ENCODE measurements at places on chromosomes 16 and 17. TPM values are rescaled to one million over a fixed set of nuclear protein-coding genes. Genes with fewer than 3 reads are reported as not detected.
A peak's percentile ranks its signal among the peaks of the same experiment; 100 is the strongest.

GRCh38 chr17:79126139-79126538, 51.5 kb downstream of the ENGASE start:
- DNase-seq = no peak

DNA sequence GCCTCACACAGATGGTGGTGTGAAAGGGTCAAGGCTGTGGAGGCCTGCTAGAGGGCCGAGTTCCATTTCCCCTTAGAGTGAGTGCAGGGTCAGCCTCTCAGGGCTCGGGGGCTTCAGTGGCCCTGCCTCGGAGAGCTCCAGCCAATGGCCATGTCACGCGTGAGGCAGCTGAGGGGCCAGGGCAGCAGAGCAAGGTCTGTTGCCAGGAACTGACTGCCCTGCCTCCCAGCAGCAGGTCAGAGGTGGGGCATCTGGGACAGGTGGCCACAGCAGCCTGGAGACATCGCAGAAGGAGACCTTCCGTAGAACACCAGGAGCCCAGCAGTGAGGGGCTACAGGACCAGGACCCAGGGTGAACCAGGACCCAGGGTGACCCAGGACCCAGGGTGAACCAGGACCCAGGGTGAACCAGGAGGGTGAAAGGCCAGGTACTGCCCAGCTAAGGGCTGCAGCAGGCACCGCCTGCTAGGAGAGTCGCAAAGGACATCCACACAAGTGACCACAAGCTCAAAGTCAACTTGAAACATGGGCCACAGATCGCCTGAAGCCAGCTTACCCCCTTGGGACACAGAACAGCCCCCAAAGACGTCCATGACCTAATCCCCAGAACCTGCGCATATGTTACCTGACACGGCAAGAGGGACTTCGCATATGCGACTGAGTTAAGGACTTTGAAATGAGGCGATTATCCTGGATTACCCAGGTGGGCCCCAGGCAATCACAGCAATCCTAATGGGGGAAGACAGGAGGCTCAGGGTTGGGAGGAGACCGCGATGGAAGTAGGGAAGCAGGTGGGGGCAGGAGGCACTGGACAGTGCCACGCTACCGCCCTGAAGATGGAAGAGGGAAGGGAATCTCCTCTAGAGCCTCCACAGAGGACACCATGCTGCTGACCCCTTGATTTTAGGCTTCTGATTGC, 4.8 kb upstream of the MEAK7 start:
- no peak for DNase-seq

- DNase-seq = no peak
These were observed 11.5 kb downstream of the PRKCB start for GRCh38 chr16:23847251-23847650.

- peak; percentile 81 for DNase-seq
These were observed 79.9 kb downstream of the GPRC5B start for GRCh38 chr16:19804538-19805323.

GRCh38 chr16:57501492-57501891, 15.2 kb upstream of the DOK4 start:
- no peak for DNase-seq

- no peak for DNase-seq
These were observed 100.2 kb downstream of the CYLD start for GRCh38 chr16:50842013-50842505.

DNA sequence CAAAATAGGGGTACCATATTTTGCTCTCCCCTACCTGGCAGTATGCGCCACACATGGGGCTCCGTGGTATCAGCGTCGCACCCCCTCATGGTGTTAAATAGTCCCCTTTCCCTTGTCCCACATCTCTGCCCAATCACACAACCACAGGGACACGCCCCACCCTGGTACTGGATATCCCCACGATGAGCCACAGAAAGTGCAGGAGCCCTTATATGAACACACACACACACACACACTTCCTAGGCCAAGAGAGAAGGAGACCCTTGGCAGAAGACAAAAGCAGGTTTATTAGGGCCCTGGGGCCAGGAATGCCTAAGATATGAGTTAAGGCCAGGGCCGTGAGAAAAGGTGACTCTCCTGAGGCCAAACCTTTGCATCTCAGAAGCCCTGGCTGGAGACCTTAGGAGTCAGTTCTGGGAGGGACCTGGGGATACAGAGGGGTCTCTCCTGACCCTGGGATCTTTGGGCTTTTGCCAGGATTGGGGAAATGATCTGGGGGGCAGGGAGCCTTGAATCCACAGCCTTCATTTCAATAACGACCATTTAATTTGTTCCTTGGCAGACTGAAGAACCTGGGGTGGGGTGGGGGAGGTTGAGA, 11.6 kb downstream of the COPZ2 start:
- no peak for DNase-seq

- DNase-seq = no peak
These were observed 72.2 kb downstream of the ZNF778 start for GRCh38 chr16:89289428-89290395.

- no peak for DNase-seq
These were observed 162.6 kb upstream of the PLCG2 start for GRCh38 chr16:81616321-81617020.

- DNase-seq = no peak
These were observed 9.4 kb upstream of the CNEP1R1 start for GRCh38 chr16:50015631-50016030.

DNA sequence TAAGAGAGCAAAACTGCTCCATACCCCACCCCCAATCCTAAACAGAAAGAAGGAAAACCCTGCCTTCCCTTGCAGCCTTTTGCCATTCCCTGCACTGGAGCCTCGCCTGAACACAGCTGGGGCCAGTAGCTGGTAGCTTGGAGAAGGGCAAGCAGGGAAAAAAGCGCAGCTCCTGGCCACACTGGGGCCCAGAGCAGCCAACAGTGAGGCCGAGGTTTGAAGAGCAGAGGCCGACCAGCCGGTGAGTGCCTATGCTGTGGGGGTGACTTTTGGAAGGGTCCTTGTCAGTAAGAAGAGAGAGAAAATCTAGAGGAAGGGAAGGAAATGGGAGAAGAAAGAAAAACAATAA, 3.2 kb upstream of the HOXB9 start:
- DNase-seq = no peak

GRCh38 chr16:64865069-64865696, 256.7 kb downstream of the CDH11 start:
- no peak for DNase-seq

KRT14 gene
- total RNA-seq = not detected

MED9 gene
- 11.1 TPM for total RNA-seq

CRISPLD2 gene
- total RNA-seq = 9.9 TPM

FBXL20 gene
- total RNA-seq = 14.0 TPM

Data from glomerular endothelial cell (primary cell).